ENCODE measurements at places on chromosomes 1 and 21.

DNA sequence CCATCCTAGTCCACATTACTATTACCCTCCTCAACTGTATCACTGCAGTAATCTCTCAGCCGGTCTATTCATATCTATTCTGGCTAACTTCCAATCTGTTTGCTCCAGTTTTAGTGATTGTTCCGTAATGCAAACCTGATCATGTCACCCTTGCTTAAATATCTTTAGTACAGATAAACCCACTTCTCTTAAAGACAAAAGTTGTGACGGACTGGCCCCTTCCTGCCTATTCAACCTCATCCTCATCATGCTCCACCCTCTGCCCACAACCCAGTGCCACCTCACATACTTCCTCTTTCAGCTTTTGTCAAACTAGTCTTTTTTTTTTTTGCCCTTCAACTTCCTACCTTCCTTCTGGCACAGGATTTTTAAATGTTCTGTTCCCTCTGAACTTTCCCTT lies 2.8 kb upstream of the C1orf162 start:
- no peak for DNase-seq

DNA sequence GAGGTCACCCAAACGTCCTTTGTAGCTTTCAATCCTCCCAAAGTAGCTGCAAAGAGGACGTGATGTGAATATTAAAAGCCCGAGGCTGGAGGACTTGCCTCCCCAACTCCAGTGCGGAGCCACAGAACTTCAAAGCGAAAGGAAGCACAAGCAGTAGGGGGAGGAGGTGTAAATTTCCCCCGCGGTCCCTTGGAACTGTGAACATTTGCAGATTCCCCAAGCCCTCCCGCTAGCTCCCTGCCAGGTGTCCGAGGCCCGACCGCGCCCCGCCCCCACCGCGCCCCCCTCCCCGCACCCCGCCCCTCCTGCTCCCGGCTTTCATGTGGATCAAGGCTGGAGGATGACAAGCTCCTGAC lies 41.5 kb upstream of the HAO2 start:
- DNase-seq: peak; percentile 39

GRCh38 chr21:44708866-44709425 lies 2.4 kb downstream of the TSPEAR start:
- no peak for DNase-seq

GRCh38 chr1:18950401-18951026 lies 6.0 kb downstream of the IFFO2 start:
- DNase-seq: no peak

GRCh38 chr21:45336870-45337269 lies 49.2 kb upstream of the POFUT2 start:
- no peak for DNase-seq

Measured in iPS DF 6.9 (cell line).